GM23248 (cell line): ENCODE measurements at places on chromosomes 12 and 14. TPM values are rescaled to one million over a fixed set of nuclear protein-coding genes. Genes with fewer than 3 reads are reported as not detected.
A peak's percentile ranks its signal among the peaks of the same experiment; 100 is the strongest.

Gene GPR137C
- 0.89 and 1.1 TPM in 2 replicates for total RNA-seq

Gene PTPRR
- 0.25 and 1.2 TPM in 2 replicates for total RNA-seq

Gene RFX4
- not detected in 2 replicates for total RNA-seq

Gene DIO3
- not detected in 2 replicates for total RNA-seq

Gene ZBTB42
- total RNA-seq: 2.4 and 6.2 TPM in 2 replicates

Gene TSHR
- not detected in 2 replicates for total RNA-seq

Gene RDH5
- 15.4 and 27.2 TPM in 2 replicates for total RNA-seq

- no peak for DNase-seq
Measured at GRCh38 chr12:42560977-42561376, 28.6 kb downstream of the PRICKLE1 start.

DNA sequence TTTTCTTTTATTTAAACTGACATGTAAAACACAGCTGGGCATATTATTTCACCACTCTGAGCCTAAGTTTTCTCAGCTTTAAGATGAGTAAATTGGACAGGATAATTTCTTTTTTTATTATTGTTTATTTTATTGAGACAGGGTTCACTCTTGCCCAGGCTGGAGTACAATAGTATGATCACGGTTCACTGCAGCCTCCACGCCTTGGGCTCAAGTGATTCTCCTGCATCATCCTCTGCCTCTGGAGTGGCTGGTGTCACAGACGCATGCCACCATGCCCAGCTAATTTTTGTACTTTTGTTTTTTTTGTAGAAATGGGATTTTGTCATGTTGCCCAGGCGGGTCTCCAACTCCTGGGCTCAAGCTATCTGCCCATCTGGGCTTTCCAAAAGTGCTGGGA is 12.7 kb downstream of the BMAL2 start:
- DNase-seq: no peak

- peak; percentile 10 for DNase-seq
Measured at GRCh38 chr14:30874999-30875787, 834 bp downstream of the COCH start.

DNA sequence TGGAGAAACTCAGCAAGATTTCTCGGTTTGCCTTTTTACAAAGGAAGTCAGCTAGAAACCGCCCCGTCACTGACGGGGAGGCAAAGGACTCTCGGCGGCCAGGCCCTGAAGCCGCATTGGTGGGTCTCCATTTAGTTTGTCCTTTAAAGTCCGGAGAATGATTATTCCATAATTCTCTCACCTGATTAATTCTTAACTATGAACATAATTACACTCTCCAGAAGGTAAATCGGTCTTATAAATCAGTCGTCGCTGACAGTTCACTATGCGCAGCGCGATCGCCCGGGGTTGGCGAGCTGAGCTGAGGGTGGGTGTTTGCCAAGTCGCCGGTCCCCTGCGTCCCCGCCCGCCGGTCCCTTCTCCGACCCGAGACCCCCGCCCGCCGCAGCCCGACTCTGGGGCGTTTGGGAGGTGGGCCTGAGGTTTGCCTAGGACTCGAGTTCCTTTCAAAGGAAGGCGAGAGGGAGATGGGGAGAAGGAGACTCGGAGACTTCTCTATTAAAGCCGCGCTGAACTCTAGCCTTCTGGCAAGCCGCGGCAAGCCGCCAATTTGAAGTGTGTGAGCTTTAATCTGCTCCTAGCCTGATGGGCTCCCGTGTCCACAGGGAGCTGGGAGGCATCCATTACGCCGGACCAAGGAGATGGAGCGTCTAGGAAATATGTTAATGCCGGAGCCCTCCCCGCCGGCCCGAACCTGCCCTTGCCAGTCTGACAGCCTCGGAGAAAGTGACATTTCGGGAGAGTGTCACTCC is 392.9 kb downstream of the NOVA1 start:
- peak; percentile 40 for DNase-seq

- DNase-seq: no peak
Measured at GRCh38 chr14:34796902-34797301, 78.3 kb downstream of the BAZ1A start.

DNA sequence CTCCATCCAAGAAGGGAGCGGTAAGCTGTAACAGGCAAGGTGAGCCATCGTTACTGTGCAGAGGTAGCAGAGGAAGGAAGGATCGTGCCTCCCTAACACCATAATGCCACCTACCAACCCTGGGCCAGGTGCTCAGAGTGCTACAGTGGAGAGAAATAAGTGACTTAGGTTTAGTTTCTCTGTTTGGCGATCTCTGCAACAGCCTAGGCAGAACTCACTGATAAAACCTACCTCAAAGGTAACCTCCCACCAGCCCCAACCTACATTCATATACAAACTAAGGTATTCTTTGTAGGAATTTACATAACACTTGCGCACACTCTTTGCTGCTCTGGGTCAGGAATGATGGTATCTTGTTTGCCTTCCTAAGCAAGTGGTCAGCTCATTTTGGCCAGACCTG is 93.4 kb upstream of the TMEM132D start:
- DNase-seq: no peak

- DNase-seq: peak; percentile 2
Measured at GRCh38 chr14:91063119-91063518, 2.7 kb upstream of the RPS6KA5 start.

- no peak for DNase-seq
Measured at GRCh38 chr12:92062539-92063493, 82.8 kb downstream of the BTG1 start.

DNA sequence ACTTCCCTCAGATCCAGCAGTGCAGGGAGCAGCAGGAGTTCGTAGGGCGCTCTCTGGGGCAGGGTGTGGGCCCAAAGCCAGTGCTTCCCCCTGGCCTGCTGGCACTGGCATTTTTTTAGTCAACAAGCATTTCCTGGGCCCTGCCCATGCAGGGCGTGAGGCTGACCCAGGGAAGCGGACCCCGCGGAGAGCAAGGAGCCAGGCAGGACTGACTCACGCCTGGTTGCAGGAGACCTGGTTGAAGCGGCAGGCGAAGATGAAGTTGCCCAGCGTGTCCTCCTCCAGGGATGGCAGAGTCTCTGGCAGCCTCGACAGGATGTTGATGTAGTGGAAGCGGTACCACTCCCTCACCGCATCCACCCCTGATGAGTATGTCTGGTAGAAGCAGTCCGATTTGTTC is 13.5 kb downstream of the SCNN1A start:
- DNase-seq: no peak

DNA sequence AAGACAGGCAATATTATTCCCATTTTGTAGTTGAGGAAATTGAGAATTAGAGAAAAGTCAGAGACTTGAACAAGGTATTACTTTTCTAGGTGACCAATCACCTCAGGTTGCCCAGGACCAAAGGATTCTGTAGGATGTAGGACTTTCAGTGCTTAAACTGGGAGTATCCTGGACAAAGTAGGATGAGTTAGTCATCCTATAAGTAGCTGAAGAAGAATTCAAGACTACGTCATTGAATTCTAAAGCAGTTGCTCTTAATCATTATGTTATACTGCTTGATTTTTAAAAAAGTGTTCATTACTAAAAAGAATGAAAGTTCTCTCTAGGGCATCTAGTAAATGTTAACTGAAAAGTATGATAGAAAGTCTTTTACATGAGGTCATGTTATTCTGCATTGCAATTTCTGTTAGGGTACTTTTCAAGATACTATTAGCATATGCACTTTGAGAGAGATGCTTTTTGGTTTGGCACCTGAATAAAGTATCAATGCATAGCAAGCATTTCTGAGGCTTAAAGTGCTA is 101.7 kb downstream of the RTN1 start:
- no peak for DNase-seq

GRCh38 chr12:70227911-70228310 is 15.3 kb upstream of the CNOT2 start:
- DNase-seq: no peak

- peak; percentile 46 for DNase-seq
Measured at GRCh38 chr12:26848156-26848825, 15.3 kb upstream of the ITPR2 start.

GRCh38 chr14:72864712-72865365 is 29.1 kb downstream of the DPF3 start:
- DNase-seq: peak; percentile 47

- DNase-seq: no peak
Measured at GRCh38 chr12:10186299-10186698, 7.5 kb downstream of the TMEM52B start.

GRCh38 chr14:98651037-98651436 is 621.0 kb downstream of the BCL11B start:
- DNase-seq: no peak
